ENCODE measurements at places on chromosomes 3 and 15.

DNA sequence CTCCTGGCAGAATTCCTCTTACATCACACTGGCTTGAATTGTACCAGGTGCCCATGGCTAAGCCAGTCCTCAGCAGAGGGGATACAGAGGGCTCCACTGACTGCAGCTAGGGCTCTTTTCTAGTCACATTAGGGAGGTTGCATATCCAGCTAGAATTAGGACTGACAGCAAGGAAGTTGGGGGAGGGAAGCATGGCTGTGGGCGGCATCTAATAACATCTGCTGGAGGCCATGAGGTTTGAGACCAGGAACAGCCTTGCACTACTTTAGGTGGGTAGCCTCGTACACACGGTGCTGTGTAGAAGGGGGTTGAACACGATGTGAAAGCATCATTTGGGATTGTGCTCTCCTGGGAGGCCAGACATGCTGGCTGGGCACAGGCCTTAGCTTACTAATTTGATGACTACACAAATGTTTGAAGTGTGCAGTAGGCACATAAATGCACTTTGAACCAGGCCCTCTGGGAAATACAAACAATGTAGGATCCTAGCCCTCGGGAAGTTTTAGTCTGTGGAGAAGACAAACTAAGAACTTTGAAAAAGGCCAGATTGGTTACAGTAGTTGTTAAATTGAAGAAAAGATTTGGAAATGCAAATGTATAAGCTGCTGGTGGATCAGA is 30.2 kb downstream of the CHCHD6 start:
- DNase-seq, result no peak

- DNase-seq, result no peak
Observed at GRCh38 chr3:56019490-56020146, 448.6 kb downstream of the ERC2 start.

DNA sequence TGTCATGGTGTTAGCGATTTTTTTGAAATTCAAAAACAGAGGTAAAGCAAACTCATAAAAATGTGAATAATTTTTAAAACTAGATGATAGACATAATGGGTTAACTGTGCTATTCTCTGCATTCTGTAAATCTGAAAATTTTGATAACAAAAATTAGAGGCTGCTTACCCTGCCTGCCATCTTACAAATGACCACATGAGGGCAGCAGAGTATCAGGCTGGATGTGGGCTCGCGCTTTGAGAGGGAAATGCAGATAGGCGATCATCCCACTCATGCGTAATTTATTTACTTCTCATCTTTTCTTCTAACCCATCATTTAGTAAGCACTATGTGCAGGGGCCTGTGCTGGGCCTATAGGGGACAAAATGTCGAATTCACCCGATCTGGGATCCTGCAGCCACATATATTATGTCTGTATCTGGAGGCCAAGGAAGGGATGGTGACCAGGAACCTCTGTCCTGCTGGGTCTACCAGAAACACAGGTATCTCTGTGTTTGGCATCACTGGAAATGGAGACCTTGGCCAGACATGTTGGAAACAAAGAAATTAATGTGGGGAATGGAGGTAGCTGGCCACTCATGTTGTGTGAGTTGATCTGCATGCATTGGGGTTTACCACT is 7.8 kb upstream of the RAD18 start:
- no peak for DNase-seq

GRCh38 chr3:129398803-129399144 is 29.7 kb downstream of the EFCAB12 start:
- DNase-seq, result peak; percentile 38

GRCh38 chr15:43871835-43872234 is 45.0 kb downstream of the WDR76 start:
- no peak for DNase-seq

GRCh38 chr3:78724859-78725258 is 1042.9 kb downstream of the ROBO1 start:
- DNase-seq, result no peak

- DNase-seq, result peak; percentile 21
Observed at GRCh38 chr15:63288778-63289378, 11.5 kb downstream of the APH1B start.

- DNase-seq, result peak; percentile 32
Observed at GRCh38 chr15:73991260-73991659, 835 bp downstream of the STOML1 start.

- no peak for DNase-seq
Observed at GRCh38 chr3:122003606-122004005, 18.4 kb downstream of the ILDR1 start.

GRCh38 chr15:40582726-40583246 is 11.3 kb upstream of the KNL1 start:
- no peak for DNase-seq
